ENCODE measurements at places on chromosomes 13 and 19.
A peak's percentile ranks its signal among the peaks of the same experiment; 100 is the strongest.

DNA sequence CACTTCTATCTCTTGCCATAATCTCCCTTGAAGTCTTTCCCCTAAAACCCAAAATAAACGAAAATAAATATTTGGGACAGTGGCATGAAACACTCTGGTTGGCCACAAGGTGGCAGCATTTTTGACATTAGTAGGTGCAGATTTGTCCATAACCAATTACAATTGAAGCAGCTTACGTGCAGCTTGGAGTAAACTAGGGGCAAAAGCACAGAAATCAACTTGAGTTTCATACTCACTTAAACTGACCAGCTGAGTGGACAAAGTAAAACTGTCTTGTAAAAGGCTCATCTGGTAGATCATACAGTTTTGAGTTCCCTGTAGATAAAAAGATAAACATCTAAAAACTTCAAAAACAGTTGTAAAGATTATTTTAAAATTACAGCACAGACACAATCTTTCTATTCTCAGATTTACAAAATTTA lies 18.8 kb downstream of the PDCD5 start:
- peak; percentile 26 for DNase-seq

DNA sequence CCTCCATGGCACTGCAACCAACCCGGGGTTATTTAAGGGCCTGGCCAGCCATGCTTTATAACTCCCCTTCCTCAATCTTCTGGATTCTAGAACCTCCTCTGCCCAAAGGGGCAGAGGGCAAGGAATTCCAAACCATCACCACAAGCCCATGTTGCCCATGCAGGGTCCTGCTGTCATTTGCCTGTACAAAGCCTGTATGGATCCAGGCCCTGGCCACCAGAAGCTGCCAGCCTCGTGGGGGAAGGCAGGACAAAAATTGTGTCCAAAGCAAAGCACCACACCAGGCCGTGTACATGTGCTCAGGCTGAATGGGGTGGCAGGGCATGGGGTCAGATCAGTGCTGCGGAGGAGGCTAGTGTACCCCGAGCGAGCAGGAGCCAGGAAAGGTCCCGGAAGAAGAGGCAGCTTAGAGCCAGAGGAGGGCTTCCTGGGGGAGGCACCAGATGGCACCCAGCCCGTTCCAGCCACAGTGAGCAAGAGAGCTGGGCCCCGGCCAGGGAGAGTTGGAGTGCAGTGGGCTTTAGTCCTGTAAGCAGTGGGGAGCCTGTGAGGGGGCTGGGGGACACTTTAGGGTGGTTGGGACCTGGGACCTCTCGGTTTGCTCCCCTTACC lies 35.8 kb downstream of the CAPN12 start:
- DNase-seq, result no peak

DNA sequence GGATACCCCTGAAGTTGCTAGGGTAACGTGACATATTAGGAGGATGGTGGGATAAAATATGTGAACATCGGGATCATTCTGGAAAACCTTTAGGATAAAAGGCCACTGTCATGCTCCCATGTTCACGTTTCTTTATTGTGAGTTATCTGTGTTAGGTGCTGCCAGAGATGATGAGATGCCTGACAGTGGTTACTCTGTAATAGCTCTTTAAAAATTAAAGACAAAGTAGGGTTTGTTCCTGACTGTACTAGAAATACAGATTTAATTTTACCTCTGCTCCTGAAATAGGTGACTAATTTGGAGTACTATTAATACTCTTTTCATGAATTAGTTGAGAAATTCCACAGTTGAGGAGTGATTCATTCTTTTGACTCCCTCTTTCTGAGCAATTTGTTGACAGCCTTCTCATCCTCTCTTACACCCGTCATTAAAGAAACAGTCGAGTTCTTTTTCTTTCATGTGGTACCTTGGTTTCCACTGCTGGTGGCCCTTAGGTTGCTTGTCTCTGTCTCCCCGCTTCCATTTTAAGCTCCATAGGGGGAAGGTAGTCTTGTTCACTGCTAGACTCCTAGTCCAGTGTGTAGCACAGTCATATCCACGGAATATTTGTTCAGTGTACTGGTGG lies 28.4 kb downstream of the SAE1 start:
- DNase-seq, result no peak

DNA sequence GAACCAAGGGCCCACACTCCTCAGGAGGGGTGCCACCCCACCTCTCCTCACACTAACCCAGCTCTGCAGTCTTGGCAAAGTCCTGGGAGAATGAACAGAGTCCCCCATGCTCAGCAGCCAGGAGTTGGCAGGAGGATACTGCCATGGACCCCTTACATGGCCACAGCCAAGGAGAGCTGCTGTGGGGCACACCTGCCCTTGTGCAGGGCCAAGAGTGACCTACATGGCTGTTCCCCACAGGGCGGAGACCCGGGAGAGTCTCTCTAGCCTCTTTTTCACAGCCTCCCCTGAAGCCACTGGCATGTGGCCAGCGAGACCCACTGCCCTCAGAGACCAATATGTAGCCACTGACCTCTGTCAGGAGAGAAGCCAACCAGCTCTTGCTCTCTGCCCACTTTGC lies 45.9 kb upstream of the VSTM2B start:
- no peak for DNase-seq

GRCh38 chr19:10137751-10138682 lies 18.3 kb upstream of the EIF3G start:
- DNase-seq, result no peak

DNA sequence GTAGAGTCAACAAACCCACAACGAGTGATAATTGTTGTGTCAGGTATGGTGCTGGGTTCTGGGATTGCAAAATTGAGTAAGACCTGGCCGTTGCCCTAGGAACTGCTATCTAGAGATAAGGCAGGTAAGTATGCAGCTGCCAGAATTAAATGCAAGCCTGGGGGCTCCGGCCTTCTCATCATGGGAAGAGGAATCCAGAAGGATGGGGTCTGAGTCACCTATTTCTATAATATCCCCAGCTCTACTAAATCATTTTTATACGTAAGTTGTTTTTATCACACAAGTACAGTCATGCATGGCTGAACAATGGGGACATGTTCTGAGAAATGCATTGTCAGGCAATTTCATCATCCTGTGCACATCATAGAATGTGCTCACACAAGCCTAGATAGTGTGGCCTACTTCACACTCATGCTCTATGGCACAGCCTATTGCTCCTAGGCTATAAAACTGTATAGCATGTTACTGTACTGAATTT lies 203.0 kb downstream of the KLF5 start:
- DNase-seq, result no peak

DNA sequence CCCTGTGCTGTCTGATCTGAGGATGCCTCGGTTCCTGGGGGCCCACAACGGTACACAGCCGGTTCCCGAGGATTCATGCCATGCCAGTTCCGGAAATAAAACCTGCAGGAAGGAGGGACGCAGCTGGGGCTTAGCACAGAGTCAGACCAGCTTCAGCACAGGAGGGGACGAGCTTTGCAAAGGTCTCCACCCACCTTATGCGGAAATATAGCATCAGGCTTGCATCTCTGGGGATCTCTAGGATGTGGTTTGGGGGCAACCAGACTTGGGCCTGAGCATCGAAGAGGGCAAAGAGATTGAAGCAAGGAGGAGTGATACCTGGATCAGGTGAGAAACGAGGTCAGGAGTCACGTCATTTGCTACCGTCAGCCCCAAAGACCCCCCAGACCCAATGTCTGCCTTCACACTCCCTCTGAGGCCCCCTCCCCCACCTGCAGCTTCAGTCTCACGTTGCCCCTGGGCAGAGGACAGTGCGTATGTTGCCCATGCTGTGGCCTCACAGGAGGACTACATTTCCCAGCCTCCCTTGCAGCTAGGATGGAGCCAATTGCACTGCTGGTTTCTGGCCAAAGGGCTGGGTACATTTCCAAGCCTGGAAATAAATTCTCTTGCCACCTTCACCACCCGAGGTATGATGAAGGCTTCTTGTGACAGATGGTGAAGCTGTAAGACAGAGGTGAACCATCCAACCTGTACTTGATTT lies 12.1 kb downstream of the TYK2 start:
- no peak for DNase-seq

GRCh38 chr19:1455002-1455335 lies 5.0 kb downstream of the APC2 start:
- no peak for DNase-seq

- DNase-seq, result no peak
These were observed 4.1 kb downstream of the DAZAP1 start for GRCh38 chr19:1411255-1412191.

DNA sequence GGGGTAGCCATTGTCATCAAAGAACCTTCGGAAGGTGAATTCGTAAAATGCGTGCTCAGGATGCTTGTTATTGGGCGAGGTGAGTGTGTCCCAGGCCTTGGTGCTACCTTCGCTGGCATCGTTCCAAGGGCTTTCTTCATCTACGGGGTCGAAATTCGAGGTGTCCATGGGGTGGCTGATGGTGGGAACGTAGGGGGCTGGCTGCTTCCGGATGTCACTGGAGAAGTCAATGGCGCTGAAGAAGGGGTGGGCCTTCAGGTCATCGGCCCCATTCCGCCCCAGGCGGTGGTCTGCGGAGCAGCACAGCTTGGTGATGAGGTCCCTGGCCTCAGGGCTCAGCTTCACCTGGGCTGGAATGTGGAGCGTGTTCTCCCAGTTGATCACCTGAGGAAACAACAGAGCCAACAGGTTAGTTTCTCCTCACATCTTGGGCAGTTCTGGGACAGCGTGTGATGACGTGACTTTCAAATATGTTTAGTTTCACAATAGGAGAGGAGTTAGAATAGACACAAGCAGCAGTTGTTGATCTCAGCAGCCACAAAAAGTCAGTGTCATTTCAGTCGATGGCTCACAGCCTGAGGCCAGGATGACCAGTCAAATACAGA lies 72.5 kb upstream of the XPO4 start:
- DNase-seq, result no peak

DNA sequence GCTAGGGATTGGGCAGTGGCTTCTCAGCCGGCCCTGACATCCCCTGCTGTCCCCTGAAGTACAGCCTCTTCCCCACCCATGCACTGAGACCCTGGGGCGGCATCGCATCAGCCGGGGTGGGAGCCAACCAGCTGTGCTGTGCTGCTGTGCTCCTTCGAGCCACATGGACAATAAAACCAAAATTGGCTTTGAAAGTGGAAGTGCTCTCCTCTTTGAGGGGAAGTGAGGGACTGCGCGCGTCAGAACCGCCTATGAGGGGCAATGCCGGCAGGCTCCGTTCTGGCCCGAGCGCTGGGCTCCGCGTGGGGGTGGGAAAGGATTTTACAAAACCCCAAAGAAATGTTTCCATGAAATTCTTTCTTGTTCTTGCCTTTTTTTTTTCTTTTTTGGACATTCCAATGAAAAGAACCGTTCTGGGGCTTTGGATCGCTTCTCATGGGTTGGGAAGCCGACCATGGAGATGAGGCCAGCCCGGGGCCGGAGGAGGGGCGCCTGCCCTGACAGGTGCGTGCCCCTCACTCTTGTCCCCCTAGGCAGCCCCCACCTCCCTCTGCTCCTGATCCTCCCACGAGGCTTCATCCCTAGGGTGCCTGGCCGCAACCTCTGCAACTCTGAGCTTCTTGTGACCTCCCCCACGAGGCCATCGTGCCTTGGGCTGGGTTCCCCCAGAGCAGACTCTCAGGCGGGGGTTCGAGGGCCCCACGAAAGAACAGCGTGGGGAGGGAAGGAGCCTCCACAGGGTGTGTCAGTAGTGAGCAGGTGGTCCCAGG lies 22.6 kb downstream of the KLHL26 start:
- DNase-seq, result no peak

DNA sequence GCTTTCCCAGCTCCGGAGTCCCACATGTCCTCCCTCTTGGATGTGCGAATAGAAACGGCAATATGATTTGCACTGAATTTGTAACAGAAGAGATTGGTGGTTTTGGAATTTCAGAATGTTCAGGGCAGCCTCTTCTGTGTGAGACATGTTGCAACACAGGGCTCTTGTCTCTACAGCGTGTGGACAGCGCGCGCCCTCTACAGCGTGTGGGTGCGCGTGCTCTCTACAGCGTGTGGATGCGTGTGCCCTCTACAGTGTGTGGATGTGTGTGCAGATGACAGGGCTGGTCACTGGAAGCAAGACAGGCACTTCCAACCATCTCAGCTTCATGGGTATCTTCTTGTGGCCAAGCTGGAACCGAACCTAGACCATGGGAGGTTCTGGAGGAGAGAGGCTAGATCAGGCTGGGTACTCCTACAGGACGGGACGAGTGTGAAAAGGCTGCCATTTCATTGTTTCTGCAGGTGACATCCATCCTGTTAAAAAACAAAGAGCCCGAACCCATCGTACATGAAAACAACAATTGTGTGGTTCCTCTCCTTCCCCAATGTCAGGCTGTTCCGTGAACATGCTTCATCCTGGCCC lies 78.4 kb downstream of the TEX29 start:
- no peak for DNase-seq

- no peak for DNase-seq
These were observed 472.3 kb downstream of the IRS2 start for GRCh38 chr13:109314101-109314500.

GRCh38 chr19:18966307-18966706 lies 25.3 kb upstream of the HOMER3 start:
- no peak for DNase-seq

- DNase-seq, result no peak
These were observed 51.5 kb downstream of the BICRA start for GRCh38 chr19:47660435-47660832.

- DNase-seq, result no peak
These were observed 7.5 kb upstream of the FUT5 start for GRCh38 chr19:5877882-5878281.

- no peak for DNase-seq
These were observed 104.6 kb downstream of the COL4A2 start for GRCh38 chr13:110411688-110412059.

DNA sequence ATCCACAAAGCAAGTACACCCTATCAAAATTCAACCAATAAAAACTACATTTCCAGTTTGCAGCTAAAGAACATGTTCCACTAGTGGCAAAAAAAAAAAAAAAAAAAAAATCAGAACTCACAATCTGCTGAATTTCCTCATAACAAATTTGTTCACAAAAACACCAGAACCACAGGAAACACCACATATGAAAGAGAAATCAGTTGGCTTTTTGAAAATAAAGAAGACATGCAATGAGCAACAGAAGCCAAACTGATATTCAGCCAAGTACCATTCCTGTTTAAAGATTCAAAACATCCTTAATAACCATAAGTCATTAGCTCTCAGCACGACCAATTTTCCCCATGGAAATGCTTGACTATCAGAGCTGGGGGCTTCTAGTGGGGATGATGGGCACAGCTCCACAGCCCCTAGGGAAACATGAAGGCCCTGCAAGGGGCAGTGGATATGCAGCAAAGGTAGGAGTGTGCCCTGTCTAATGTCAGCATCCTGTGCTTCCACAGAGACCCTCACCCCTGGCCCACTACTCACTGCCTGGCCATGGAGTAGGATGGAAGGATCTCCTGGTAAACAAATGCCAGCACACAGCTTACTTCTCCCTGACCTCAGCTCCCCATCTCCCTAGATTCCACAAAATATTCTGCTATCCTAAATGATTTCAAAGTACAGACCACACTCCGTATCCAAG lies 74.0 kb upstream of the DOCK9 start:
- DNase-seq, result no peak

- peak; percentile 43 for DNase-seq
These were observed at the start of gene PPM1N for GRCh38 chr19:45498411-45499195. PPM1N (plus strand) TSS chr19:45498443; CDS start chr19:45498473, 30 bp downstream.

DNA sequence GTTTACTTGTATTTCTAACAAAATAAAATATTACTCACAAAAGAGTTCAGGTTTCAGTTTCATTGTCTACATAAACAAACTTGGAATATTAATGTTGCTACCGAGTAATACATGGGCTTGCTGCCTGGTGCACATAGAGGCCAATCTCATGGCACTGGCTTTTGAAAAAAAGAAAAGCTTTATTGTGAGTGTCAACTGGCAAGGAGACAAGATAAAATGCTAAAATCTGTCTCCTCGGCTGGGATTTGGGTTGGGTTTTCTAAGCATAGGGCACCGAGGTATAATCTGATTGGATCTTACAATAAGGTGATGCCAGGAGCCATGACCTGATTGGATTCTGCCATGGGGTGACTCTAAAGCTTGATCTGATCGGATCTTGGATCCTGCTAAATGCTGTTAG lies 1519.9 kb upstream of the MIR17HG start:
- no peak for DNase-seq

Measured in T-helper 9 cell (primary cell).